ENCODE measurements at places on chromosomes 16 and 17.
A peak's percentile ranks its signal among the peaks of the same experiment; 100 is the strongest.

- peak; percentile 48 for DNase-seq
Measured at GRCh38 chr16:4315186-4316107, at the start of gene GLIS2. Gene GLIS2, plus strand, starts transcription at chr16:4316067. Its CDS starts 16,214 bp downstream, at chr16:4332281.

DNA sequence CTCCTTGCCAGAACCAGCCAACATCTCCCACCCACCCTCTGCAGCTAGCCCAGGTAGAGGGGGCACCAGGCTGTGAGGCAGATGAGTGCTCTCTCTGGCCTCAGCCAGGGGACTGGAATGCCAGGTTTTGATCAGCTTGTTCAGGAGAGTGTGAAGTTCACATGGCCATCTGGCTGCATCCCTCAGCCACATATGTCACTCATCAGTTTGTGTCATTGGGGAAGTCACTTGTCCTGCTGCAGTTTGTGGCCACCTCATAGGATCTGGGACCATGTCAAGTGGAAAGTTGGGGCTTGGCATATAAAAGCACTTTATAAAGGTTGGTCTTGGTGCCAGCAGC, 147.6 kb downstream of the SOCS1 start:
- no peak for DNase-seq

GRCh38 chr17:14557480-14557879, 256.6 kb downstream of the HS3ST3B1 start:
- no peak for DNase-seq

GRCh38 chr17:8068736-8069586, 18.6 kb downstream of the ALOX12B start:
- no peak for DNase-seq

- DNase-seq, result no peak
Measured at GRCh38 chr17:69714669-69715068, 300.2 kb downstream of the MAP2K6 start.

DNA sequence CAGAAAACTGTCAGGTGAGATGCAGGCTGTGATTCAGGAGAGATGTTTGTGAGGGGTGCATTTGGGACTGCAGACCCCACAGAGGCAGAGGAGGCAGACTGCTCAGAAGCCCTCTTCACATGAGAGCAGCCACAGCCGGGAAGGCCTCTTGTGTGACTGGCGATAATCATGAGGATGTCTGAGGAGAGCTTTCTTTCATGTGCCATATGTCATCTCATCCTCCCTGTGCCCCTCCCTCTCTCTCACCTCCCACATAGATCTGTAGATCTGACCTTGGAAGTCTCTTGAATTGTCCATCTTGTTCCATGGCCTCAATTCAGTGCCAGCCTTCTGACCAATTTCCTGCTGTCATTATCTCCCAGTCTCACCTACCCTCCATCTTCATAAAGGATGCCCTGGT, 50.5 kb downstream of the EPN2 start:
- DNase-seq, result no peak

DNA sequence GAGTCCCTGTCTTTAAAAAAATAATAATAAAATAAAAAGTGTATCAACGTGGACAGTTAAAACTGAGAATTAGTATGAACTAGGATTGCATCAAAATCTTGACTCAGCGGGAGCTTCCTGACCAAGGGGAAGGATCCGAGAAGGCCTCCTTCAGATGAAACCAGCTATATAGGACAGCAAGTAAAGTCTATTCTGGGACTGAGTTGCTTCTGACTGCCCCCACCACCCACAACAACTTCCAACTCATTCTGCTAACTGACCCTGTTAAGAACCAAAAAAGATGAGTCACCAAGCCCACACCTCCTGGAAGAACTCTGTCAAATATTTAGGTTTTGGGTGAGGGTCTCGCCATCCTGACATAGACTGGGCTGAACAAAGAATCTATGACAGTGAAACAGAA, 24.9 kb downstream of the MPP3 start:
- DNase-seq, result no peak

GRCh38 chr16:58741976-58742375, 7.9 kb upstream of the GOT2 start:
- no peak for DNase-seq

GRCh38 chr17:30161601-30162000, 45.0 kb downstream of the NSRP1 start:
- no peak for DNase-seq

GRCh38 chr17:60817192-60817591, 139.5 kb downstream of the BCAS3 start:
- no peak for DNase-seq

- no peak for DNase-seq
Measured at GRCh38 chr17:1375615-1376014, 24.4 kb downstream of the YWHAE start.

- DNase-seq, result no peak
Measured at GRCh38 chr16:17194190-17194780, 276.5 kb downstream of the XYLT1 start.

DNA sequence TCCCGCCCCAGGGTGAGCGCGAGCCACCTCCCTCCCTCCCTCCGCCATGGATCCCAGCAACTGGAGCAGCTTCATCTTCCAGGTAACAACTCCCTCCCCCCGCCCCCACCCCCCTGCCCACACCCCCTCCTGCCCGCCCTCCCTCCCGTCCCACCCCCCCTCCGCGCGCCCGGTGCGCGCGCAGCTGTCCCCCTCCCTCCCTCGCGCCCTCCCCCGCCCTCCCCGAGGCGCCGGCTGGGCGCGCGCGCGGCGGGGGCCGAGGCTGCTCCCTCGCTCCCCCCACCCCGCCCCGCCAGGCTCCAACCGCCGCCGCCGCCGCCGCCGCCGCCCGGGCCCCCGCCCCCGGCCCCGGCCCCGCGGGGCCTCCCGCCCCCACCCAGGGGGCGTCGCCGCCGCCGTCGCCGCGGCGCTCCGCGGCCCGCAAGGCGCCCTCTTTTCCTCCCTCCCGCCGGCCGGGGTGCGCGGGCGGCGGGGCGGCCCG, at the start of gene MAZ:
TSS of gene MAZ (plus strand) at position 431 of the 481 bp plus-strand sequence. CDS start 173 bp downstream, outside the sequence.
- DNase-seq, result peak; percentile 86

- DNase-seq, result no peak
Measured at GRCh38 chr17:77926981-77927380, 31.5 kb upstream of the TNRC6C start.

DNA sequence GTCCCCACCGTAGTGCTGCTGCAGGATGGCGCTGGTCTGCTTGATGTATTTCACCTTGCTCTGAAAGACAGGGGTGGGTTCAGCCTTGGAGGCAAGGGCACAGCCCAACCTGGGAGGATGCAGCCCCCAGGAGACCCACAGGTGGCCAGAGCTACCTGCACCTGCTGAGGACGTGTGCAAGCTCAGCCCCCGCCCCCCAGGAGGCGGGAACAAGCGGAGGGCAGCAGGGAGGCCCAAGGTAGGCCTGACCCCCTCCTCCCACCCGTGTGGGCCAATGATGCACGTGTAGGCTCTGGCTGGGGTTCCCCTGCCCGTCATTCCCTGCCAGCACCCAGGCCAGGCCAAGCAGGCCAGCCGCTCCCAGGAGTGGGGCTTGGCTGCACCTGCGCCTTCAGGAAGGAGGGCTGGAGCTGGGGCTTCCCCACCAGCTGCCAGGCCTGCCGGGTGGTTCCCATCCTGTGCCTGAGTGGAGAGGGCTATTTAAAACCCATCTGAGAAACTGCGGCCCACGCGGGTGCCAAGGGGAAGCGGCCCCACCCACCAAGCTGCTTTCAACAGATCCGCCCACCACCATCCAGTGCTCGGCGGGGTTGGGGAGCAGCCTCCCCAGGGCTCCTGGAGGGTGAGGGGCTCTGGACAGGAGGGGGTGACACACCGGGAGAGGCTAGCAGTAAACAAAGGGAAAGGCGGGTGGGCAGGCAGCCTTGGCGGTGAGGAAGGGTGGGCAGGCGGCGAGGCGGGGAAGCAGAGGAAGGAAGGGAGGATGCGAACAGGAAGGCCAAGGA, 3.8 kb downstream of the NTHL1 start:
- no peak for DNase-seq

DNA sequence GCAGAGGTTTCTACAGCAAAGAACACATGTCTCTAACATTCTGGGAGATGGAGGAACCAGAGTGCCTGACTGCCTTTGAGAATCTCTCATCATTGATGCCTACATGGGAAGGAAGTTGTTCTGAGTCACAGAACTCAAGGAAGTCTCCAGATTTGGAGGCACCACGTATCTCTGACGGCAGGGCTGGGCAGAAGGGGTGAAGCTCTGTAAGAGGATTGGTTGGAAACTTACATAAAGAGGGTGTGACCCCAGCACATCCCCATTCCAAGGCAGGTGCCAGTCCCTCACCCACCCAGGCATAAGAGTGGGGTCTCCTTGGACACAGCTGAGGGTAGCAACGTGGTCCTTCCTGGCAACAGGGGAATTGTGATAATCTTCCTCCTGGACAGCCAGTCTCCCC, 17.4 kb downstream of the TNFRSF13B start:
- DNase-seq, result no peak

- DNase-seq, result no peak
Measured at GRCh38 chr17:16880843-16881230, 91.1 kb downstream of the TNFRSF13B start.

DNA sequence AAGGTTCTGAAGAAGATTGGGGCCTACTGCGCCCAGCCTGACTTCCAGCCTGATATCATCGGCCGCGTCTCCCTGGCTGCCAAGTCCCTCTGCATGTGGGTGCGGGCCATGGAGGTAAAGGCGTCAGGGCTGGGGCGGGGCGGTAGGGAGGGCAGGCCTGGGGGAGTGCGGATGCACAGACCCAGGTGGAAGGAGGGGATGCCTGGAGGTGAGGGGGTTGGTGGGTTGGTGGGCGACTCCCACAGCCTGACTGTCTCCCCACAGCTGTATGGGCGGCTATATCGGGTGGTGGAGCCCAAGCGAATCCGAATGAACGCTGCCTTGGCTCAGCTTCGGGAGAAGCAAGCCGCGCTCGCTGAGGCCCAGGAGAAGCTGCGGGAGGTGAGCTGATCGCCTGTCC, 26.8 kb upstream of the KDM6B start:
- DNase-seq, result no peak

- no peak for DNase-seq
Measured at GRCh38 chr16:68013440-68013839, 2.3 kb downstream of the DPEP2NB start.

DNA sequence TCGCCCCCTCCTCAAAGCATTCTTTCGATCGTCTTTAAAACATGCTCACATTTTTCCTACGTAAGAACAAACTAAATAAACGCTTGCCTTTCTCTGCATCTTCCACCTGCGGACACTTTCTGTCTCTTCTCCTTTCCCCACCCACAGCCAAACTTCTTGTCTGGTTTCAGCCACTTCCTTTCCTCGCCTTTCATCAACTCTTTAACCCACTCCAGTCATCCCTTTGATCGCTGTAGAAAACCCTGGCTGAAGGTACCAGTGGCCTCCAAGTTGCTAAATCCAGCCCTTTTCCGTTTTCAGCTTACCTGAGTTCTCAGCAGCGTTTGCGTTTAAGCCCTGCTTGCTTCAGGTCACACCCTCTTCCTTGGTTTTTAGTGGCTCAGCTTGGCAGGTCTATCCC, 483 bp downstream of the RPA1 start:
- peak; percentile 1 for DNase-seq

- no peak for DNase-seq
Measured at GRCh38 chr17:67372751-67373150, 4.3 kb upstream of the PITPNC1 start.

DNA sequence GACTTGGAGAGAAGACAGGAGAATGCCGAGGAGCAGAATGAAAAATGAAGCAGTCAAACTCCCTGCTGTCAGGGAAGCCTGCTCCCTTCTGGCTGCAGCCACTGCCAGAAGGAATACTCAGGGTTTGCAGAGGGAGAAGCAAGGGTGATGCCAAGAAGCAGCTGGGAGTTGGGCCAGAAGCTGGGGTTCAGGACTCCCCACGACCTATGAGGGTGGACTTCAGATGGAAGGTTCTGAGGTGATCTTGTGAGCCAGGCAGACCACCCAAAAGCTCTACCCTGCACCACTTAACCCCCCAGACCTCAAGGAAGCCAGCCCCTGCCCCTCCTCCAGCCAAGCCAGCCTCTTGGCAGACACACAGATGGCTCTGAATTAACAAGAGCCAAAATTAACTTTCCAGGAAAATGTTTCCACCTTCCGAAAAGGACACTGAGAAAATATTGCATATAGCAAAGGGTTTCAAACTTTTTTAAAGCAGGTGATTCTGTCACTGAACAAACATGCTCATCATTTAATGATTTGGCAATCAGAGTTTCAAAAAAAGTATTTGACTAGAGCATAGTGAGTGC, 126.0 kb upstream of the ERCC4 start:
- no peak for DNase-seq

DNA sequence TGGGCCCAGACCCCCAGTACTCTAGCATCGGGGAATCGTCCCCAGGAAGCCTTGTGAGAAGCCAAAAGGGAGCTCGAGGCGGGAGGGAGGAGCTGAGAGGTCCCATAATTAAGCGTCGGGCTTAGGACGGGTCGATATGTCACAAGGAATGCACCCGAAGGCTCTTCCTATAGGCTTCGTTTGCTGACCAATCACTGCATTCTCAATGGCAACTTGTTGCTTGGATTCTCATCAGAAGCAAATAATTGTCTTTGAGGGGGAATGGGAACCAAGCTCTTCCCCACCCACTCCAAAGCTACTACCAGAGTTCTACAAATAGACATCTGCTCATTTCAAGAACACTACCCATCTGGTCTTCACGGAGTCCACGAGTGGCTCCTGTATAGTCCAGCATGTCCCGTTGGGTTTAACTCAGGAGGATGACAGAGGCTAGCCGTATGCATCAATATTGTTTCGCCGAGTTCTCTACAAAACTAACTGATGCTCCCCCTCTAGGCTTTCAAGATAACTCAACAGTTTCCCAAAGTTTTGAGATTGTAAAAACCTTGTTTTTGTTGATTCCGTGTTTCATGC, 628 bp upstream of the BLMH start:
- DNase-seq, result no peak

GRCh38 chr16:70760221-70760620, 40.7 kb downstream of the VAC14 start:
- DNase-seq, result no peak

GRCh38 chr16:30094541-30095165, 1.4 kb downstream of the YPEL3 start:
- DNase-seq, result no peak

DNA sequence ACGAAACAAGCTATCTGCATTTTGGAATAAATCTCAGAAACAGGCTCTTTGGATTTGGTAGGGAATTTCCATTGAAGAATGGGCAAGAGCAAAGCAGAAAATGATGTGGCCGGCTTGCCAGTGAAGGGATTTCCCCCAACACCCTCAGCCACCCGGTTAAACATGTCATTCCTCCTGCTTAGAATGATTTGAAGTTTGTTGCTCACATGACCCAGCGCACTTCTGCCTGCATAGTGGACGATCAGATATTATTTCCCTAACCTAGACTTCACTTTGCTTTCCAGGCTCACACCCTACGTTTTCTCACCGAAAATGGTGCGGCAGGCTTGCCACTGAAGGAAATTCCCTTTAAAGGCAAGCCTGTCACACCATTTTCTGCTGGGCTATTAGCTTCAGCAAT, 170.7 kb downstream of the CDH11 start:
- no peak for DNase-seq

GRCh38 chr16:11060364-11060763, 116.0 kb downstream of the CLEC16A start:
- DNase-seq, result no peak

- no peak for DNase-seq
Measured at GRCh38 chr16:68869492-68870088, 26.3 kb downstream of the TANGO6 start.

Data from NCI-H526 treated with DMSO at 0.1 percent for 48 hours (cell line).